NCI-H69 (cell line): ENCODE measurements at places on chromosomes 1 and 21.

GRCh38 chr1:246775531-246776385 lies 51.5 kb downstream of the SCCPDH start:
- DNase-seq = no peak

GRCh38 chr1:94026619-94027380 lies 94.1 kb downstream of the ABCA4 start:
- no peak for DNase-seq

DNA sequence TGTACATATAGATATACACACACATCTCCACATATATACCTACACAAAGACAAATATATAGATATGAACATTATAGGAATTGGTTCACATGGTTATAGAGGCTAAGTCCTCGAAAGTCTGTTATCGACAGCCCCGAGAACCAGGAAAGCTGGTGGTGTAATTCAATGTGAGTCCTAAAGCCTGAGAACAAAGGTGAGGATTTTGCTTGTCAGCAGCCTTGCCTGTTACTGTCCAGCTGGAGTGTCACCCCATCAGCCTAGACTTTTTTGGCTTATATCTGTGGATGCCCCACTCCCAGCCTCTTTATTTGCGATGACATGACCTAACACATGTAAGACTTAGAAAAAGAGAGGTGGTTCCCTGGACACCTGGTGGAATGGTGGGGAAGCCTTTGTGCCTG lies 97.0 kb downstream of the GIPC2 start:
- DNase-seq = no peak

DNA sequence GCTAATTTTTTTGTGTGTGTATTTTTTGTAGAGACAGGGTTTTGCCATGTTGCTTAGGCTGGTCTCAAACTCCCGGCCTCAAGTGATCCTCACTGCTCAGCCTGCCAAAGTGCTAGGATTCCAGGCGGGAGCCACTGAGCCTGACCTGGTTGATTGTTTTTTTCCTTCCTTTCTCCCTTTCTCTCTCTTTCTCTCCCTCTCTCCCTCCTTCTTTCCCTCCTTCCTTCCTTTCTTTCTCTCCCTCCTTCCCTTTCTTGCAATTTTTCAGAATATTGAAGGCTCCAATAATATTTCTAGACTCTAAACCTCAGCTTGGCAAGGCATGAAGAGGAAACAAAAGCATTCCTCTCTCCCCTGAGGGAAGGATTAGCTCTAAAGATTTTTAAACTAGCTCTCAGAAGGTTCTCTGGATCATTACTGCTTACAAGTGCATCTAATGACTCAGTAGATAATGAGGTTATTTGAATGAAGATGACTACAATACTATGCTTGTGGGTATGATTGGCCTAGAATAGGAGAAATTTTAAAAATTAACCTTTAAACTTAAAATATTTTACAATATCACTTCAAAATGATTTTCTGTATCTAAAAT lies 68.5 kb upstream of the GADD45A start:
- no peak for DNase-seq
